Stimulated activated CD8-positive, alpha-beta memory T cell treated with anti-CD3 and anti-CD28 coated beads, Interleukin-15, amount 100 ng/mL, for 4 hours (primary cell): ENCODE measurements at places on chromosomes 11 and 22.
A peak's percentile ranks its signal among the peaks of the same experiment; 100 is the strongest.

GRCh38 chr11:99246199-99246598 lies 225.4 kb downstream of the CNTN5 start:
- DNase-seq = no peak

DNA sequence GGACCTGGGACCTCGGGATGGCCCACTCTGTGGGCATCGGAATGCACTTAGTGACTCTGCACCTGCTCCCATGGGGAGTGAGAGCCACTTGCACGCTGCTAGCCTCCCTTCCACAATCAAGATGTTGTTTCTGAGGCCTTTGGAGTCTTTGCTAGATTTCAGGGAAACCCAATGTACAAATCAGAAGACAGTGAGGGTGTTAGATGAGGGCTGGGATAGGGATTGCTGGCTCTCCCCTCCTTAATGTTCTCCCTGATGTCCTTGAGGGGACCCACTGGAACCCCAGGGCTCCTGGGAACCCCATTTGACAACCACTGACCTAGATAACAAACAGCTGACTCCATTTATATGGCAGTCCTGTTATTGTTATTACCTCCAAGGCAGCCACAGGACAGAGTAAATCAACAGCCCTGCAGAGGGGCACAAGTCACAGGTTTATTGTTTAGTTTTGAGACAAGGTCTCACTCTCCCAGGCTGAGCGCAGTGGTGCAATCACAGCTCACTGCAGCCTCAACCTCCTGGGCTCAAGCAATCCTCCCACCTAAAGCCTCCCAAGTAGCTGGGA lies 31.3 kb upstream of the COMT start:
- DNase-seq = no peak

- DNase-seq = no peak
Observed at GRCh38 chr11:71139516-71140205, 112.7 kb downstream of the SHANK2 start.

- DNase-seq = no peak
Observed at GRCh38 chr11:117601006-117601708, 195.9 kb downstream of the DSCAML1 start.

DNA sequence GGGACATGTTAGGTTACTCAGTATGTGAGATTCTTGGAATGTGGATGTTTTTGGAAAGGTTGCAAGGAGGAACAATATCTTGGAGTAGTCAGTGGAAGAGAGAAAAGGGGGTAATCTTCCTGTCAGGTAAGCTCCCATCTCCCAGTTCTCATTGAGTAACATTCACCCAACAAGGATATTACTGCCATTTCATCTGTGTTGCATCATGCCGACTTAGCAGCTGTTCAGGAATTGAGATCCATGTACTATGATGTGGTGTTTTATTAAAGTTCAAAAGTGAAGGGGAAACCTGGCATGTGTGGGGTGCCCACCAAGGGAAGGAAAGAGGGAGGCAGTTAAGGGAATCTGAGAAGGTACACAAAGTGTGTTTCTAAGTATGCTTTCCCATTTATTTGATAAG lies 58.4 kb upstream of the RASSF10 start:
- no peak for DNase-seq

- no peak for DNase-seq
Observed at GRCh38 chr11:73400293-73400692, 24.1 kb downstream of the RELT start.

DNA sequence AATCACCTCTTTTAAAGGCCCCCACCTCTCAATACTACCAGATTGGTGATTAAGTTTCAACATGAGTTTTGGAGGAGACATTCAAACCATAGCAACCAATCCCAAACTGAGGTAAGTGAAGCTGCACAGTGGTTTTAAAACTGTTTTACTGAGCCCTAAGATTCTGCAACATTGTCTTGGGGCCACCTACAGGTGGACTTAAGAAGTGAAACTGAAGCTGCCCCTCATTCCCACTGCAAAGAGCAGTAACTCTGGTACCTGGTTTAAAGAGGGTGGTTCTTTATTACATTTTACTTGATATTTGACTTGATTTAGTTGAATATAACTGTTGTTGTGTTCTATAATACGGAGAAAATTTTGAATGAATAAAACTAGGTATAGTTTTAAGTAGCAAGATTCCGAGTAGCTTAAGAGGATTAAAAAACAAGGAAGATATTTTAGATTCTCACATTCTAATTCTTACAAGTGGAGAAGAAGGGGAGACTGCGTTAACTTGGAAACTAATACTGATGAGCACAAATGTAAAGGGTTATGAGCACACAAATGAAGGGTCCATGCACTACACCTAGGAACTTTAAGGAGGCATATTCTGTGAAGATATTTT lies 26.7 kb downstream of the SYT9 start:
- DNase-seq = no peak

GRCh38 chr22:26536056-26536761 lies 23.9 kb upstream of the TFIP11 start:
- no peak for DNase-seq

DNA sequence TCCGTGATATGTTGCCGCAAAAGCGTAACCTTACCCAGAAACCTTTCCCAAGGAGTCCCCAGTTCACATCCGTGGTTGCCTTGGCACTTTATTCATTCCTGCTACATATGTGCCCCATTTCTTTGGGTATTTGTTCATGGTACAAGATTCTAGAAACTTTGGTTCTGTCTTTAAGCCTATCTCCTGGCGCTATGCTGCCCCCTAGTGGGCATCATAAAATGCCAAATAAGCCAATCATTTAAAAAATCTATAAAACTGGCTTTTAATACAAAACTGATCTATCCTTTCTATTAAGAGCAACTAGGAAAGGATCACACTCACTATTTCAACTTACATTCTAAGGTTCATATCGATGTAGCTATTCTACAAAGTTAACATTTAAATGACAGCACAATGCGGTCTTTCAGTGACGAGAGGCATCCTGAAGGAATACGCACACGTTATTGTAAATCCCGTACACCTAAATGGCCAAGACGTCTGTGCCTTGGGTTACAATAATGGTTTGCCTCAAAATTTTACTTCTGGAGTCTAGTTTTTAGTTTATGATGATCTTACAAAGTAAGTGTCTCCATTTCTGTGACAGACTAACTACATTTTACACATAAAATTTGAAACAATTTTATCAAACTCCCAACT lies 16.2 kb downstream of the PIWIL3 start:
- DNase-seq = no peak

- DNase-seq = peak; percentile 46
Observed at GRCh38 chr22:46803031-46803880, 40.8 kb downstream of the TBC1D22A start.

GRCh38 chr11:69486773-69487291 lies 5.4 kb downstream of the LINC01488 start:
- DNase-seq = no peak

- no peak for DNase-seq
Observed at GRCh38 chr11:74057249-74058151, 48.6 kb upstream of the UCP3 start.

DNA sequence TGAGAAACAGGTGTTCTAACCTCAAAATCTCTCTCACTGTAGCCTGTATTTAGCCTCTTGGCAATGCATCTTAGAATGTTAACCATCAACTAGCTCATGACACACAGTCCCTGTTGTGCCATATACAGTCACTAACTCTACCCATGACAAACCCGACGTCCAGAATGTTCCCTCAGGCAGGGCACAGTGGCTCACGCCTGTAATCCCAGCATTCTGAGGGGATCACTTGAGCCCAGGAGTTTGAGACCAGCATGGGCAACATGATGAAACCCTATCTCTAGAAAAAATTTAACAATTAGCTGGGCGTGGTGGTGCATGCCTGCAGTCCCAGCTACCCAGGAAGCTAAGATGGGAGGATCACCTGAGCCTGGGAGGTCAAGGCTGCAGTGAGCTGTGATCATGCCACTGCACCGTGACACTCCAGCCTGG lies 18.2 kb upstream of the CCDC34 start:
- DNase-seq = no peak
